SHP77 (cell line): ENCODE measurements at places on chromosomes 12 and 14.

DNA sequence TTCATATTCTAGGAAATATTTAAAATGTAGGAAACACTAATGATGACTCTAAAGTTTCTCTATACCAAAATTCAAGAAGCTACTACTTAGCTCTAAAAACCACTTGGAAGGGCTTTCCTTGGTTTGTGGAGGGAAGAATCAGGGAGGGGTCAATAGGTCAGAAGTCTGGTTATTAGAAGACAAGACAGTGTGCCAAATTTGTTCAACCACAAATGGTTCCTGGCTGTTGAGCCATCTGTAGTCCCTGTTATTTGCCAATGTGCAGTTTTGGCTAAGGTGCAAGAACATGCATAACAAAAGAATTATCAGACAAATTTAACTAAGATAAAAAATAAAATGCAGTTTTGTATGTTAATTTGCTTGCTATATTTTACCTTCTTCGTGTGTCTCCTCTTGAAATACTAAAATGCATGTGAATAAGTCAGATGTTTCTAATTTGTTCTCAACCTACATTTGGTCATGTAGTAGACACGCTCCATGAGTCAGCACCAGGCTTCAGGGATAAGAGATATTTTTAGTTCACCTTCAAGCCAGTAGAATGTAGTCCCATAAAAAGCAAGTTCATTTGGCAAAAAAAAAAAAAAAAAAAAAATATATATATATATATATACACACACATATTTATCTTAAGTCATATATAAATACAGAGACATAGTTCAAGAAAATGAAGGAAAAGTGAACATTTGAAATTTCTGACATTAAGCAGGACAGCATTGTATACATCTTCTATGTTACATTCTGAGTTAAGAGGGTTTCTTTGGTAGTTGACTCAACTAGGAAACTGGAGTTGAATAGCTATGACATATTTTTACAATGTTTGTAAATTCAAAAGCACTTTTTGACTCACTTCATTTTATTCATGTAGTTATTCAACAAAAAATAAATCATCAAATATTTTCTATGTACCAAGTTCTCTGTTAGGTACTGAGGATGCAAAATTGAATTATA lies 123.3 kb downstream of the KCNC2 start:
- no peak for DNase-seq

DNA sequence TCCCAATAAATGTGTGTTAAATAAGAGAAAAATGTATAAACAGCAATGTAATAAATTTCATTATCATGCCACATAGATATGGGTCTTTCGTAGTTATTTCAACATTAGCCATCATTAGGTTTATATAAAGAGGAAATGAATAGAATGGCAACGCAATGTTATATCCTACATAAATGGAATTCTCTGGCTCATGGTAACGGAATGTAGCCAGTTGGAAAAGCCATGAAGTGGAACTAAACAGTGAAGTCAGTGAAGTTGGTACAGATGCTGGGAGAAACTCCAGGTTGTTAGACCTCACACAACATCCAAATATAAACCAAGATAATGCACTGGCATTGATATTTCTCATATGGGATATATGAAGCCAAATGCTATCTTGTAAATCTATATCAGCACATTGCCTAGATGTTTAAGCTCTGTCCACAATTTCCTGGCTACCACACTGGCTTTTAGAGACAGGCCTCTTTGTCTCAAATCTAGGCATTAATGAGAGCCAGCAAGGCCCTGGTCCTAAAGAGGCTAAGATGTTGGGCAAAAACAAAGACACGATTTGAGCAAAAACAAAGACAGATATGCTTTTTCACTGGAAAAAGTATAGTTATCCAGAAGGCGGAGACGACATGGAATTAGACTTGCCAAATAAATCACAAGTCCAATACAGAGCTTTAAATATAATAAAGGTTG lies 861.0 kb downstream of the RPS29 start:
- DNase-seq, result no peak

GRCh38 chr12:96134200-96134599 lies 60.0 kb upstream of the ELK3 start:
- DNase-seq, result no peak

DNA sequence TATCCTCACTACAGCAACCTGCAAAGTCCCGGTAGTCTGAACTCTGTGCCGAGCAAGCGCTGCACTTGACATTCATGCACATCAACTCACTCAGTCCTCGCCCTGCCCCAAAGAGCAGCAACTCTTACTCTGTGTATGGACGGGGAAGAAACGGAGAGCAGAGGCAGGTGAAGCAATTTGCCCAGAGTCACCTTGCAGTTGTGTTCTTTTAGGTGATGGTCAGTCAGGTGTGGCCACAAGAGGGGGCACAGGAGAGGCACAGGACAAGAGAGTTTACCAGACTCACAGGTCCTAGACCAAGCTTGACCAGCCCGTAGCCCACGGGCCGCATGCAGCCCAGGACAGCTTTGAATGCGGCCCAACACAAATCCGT lies 39.1 kb downstream of the TSPAN11 start:
- peak; percentile 24 for DNase-seq

GRCh38 chr12:129540249-129540648 lies 363.6 kb downstream of the TMEM132D start:
- DNase-seq, result peak; percentile 37

DNA sequence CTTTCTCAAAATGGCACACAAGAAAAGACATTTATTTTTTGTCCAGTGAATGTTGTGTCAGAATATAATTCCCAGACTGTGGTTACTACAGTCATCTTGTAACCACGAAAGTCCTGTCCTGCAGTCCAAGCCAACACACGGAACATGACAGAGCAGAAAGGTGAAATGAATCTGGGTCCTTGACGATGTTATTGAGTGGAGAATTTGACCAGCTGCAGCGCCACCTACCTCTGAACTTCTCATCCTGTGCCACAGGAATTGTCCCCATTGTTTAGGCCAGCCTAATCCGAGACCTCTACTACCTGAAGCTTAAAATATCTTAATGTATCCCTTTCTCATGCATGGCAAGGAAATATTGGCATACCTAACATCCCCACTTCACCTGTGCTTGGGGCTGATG lies 64.1 kb upstream of the OTX2 start:
- DNase-seq, result peak; percentile 40

DNA sequence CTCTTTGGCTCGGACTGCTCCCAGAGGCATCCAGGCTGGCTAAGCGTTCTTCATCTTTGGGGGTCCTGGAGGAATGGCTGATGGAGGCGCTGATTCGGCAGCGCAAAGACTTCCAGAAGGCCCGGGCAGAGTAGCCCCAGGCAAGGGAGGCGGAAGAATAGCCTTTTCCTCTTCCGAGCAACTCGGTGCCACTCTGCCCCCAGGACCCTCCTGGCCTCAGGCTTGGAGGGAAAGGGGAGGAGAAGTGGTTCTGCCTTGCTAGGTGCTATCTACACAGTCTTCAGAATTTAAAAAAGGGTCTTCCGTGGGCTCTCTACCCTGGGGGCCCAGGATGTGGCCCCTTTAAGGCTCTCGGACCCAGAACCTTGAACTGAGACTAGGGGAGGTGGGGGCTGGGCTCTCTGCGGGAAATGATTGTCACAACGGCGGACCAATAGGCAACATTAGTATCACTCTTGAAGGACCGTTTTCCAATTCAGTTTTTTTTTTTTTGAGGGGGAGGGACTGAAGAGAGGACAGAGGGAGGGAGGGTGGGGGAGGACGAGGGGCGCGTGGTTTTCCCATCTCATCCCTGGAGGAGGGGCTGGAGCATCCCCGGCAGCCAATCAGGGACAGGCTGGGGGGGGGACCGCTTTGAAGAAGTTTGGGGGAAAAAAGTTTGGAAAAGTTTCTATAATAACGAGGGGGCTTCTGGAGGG lies at the start of gene NFATC4:
Gene NFATC4 (plus strand): TSS at position 671 of the 698 bp plus-strand sequence. CDS start 157 bp downstream, outside the sequence.
- peak; percentile 96 for DNase-seq

GRCh38 chr14:67373347-67373746 lies 13.2 kb downstream of the EIF2S1 start:
- no peak for DNase-seq

DNA sequence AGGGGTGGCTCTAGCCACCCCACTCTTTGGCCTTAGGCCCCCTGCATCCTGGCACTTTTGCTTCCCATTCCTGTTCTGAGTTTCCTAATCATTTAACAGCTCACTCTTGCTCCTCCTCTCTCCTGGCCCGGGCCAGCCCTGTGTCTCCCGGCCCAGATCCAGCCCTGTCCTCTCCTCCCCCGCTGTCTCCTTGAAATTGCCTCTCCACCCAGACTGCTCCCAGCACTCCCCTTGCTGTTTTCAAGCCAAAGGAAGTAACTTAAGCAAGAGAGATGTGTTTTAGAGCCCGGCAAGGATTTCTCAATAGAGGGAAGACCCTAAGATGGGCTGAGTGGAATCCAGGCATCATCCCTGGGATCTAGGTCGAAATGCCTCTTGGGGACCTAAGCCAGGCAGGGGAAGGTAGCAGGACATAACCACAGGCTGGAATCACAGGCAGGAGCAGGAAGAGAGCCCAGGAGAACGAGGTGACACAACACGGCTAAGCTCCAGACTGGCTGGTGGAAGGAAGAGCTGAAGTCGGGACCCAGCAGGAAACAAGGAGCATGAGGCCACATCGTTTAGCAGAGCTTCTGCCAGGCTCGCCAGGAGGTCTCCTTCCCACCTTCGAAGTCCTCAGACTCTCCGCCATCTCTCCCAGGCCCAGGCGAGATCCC lies 2.0 kb upstream of the LRP1-AS start:
- DNase-seq, result no peak

GRCh38 chr12:104790296-104791125 lies 167.6 kb downstream of the SLC41A2 start:
- peak; percentile 36 for DNase-seq

- DNase-seq, result no peak
Observed at GRCh38 chr12:30622509-30622908, 73.2 kb downstream of the IPO8 start.

- no peak for DNase-seq
Observed at GRCh38 chr14:33692762-33693161, 258.1 kb downstream of the EGLN3 start.

DNA sequence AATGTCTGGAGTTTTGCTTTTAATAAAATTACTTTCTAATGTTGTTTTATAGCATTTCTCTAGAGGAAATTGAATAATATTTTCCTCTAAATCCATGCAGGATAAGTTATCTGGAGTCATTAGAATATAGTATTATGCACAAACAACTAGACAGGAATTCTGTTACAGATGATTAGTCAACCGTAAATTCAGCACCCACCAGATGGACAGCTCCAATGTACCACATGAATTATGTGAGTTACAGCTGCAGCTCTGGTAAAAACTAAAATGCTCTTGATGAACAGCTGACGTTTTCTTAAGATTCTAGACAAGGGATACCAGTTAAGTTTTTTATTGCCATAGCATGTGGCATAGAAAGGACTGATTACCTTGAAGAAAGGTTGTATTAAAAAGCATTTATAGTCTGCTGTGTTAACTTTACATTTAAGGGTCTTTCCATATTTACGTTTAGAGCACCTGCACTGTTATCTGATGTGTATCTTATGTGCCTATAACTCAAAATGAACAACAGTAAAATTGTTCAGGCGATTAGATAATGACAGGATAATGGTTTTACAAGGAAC lies 321.4 kb upstream of the LRFN5 start:
- DNase-seq, result no peak

- no peak for DNase-seq
Observed at GRCh38 chr12:7039403-7039802, 21.1 kb upstream of the C1S start.

- DNase-seq, result no peak
Observed at GRCh38 chr12:95237315-95237714, 19.7 kb downstream of the VEZT start.

DNA sequence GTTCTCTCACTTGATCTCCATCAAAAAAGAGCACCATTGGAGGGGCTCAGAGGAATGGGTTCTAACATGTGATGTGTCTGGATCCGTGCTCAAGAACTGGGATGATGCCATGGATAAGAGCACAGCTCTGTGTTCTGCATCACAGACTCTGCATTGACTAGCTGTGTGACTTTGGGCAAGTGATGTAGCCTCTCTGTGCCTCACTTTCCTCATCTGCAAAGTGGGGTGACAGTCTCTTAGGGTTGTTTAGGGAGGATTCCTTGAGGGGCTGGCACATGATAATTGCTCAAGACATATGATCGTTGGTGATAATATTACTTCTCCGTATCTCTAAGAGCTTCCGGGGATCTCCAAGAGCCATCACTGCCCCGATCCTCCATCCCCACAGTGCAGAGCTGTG lies 202.3 kb downstream of the CHST11 start:
- no peak for DNase-seq

DNA sequence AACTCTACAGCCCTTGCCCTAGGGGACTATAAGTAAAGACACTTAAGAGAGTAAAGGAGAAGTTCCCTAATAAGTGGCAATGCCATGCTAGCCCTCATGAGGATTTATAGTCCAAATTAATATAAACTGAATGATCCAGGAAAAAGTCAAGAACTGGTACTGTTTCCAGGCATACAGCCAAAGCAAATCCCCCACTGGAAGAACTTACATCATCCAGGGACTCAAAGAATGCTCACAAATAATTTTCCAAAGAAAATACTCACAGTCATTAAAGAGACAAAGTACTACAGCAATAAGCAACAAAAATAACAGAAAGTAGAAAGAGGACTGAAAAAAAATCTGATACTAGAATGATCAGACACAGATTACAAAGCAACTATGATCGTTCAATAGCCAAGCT lies 79.7 kb upstream of the RAP1B start:
- no peak for DNase-seq

- no peak for DNase-seq
Observed at GRCh38 chr14:70662080-70662479, 20.4 kb downstream of the TTC9 start.

- DNase-seq, result no peak
Observed at GRCh38 chr12:48110691-48111311, 4.9 kb upstream of the SENP1 start.

DNA sequence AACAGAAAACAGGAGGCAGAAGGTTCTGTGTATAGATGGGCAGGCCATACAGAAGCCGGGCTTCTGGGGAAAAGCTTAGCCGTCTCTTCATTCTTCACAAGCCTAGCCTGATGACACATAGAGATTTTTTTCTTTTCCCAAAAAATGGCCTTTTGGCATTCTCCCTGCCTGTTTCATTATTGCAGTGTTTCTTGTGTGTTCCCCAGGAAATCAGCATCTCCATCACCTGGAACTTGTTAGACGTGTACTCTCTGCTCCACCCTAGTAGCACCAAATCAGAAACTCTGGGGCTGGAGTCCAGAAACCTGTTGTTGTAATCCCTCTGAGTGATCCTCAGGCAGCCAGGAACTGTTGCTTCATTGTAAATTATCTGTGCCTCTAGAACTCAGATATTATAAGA lies 388.1 kb downstream of the CCDC91 start:
- no peak for DNase-seq

DNA sequence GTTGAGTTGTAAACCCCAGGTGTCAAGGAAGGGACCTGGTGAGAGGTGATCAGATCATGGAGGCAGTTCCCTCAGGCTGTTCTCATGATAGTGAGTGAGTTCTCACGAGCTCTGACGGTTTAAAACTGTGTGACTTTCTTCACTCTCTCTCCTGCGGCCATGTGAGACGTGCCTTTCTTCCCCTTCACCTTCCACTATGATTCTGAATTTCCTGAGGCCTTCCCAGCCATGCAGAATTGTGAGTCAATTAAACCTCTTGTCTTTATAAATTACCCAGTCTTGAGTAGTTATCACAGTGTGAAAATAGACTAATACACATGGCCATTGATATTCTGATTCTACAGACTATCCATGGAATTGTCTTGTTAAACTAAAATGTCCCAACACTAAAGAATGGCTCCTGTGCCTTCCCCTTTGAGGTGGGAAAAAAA lies 85.6 kb downstream of the SLC2A13 start:
- no peak for DNase-seq
